Cerebellar nuclear complex (tissue), 1 donor: ENCODE measurements at places on chromosomes 6 and 20.

DNA sequence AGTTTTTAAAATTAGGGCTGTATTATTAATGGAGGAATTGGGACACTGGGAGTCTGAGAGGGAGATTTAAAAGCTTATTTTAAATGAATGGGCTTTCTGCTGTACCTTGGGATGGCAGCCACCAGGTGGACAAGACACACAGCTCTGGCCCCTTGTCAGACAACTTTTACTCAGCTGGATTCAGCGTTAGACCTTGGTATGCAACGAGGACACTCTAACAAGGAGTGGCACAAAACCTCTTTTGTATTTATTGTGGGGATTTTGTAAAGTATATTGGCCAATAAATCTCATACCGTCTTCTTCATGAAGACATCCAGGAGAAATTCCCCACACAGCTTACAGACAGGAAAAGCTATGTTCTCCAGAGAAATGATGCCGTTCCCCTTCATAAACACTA is 105.7 kb downstream of the LCA5 start:
- DNase-seq: no peak

DNA sequence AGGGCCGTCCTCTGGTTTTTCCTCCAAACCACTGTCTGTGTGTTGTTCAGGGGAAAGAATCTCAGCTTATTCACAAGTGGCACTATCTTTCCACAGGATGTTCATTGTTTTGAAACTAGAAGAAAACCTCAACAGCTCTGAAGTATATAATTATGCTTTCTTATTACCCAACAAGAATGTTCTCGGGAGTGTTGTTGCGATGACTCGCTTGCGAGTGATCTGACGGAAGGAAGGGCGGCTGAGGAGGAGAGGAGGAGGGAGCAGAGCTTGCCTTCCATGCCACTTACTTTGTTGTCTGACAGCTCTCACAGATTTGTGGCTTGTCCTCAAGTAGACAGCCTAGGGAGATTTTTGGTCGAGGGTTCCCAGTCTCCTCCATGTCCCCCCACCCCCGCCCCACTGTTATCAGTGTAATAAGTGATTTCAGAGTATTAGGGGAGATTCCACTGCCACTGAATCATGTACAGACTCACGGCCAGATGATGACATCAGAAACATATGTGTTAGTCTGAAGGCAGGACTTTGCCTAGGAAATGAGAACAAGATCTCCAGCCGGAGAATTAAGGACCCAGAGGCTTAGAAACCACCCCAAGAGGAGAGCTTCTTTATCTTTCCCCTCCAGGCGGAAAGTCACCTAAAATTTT is 80.7 kb upstream of the CCN6 start:
- DNase-seq: no peak

GRCh38 chr20:63137851-63138415 is 78.0 kb downstream of the YTHDF1 start:
- no peak for DNase-seq

- no peak for DNase-seq
Measured at GRCh38 chr6:132132924-132133639, 181.9 kb upstream of the CCN2 start.

DNA sequence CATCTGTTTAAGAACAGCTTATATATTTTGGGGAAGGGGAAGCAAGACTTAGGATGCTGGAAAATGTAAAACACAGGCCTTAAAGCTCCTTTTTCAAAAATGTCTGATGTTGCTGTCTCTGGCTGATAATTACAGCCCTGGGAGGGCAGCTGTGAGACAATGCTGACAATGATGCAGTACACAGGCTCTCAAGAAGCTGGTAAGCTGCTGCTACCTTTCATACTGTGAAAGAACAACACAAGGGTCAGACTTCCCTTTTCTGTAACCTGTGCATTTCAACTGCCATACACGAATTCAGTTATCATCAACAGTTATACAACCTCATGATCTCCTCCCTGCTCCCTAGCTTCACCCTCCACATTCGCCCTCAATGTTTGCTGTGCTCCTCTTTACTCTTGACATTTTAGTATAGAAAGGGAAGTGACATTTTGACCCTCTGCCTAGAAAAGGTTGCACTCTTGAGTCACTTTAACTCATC is 25.2 kb downstream of the MAP7 start:
- no peak for DNase-seq

DNA sequence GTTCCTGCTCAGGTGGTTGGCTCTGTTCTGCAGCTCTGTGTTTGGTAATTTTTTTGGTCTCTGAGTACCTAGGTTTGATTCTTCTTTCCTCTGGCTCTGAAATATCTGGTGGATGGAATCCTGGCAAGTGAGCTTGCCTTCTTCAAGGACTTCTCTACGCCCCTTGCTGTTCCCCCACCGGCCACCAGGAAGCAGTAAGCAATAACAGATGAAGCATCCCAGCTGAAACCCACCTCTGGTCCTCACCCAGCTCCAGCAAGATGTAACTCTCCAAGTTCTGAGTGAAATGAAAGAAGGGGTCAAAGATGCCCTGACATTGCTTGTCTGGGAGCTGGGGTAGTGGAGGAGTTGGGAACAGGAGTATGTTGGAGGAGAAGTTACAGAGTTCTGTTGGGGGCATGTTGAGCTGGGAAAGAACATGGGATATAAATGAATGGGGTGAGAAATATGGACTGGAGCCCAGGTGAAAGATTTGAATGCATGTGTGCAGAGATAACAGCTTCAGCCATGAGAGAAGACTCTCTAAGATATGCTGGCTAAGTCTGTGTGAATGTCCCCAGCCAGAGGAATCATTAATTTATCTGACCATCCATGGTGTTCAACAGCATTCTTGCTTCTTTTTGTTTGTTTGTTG is 51.3 kb upstream of the GLP1R start:
- DNase-seq: no peak

DNA sequence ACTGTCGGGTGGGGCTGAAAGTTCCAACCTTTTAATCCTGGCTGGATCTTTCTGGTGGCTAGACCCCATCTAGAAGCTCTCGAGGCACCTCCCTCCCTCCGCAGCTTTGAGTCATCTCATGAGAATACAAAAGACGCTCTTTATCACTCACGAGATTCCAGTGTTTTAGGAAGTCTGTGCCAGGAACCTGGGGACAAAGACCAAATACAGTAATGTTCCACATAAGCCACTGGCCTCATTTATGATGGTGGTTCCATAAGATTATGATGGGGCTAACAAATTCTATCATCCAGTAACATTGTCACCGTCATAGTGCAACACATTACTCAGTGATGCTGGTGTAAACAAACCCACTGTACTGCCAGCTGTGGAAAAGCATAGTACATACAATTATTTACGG is 48.7 kb downstream of the NCOA7 start:
- no peak for DNase-seq

DNA sequence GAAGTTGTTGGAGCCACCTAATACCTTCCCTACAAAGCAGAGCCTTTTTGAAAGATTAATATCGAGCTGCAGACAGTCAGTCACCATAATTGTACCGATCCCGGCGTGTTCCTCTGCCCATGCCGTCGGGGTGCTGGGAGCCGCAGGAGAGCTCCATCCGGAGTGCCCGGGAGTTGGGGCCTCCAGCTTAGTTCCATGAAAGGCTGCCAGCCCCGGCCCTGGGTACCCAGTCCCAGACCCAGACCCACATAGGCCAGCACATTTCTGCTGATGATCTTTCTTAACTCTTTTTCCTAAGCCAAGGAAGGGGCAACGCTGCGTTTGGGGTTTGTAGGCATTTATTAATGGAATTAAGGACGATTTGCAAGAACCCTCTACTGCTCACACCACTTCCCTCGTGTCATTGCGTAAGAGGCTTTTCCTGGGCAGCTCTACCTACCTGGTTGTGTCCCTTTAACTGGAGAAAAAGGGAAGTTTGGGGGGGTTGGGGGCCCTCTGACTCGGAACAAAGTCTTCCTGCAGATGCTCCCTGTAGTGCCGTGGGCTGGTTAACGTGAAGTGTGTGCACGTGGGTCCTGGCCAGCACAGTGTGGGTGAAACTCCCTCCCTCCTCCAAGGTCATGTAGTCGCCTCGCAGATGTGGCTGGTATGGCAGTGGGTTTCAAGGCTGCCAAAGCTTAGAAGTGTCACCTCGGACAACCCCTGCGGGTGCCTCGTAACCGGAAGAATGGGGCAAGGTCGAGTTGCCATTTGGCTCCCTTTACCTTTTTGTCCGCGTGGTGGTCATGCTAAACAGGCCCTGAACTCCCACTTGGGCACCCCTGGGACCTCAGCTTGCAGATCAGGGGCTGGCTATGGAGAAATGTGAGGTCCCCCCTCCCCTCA is 54.3 kb upstream of the APCDD1L start:
- DNase-seq: no peak

DNA sequence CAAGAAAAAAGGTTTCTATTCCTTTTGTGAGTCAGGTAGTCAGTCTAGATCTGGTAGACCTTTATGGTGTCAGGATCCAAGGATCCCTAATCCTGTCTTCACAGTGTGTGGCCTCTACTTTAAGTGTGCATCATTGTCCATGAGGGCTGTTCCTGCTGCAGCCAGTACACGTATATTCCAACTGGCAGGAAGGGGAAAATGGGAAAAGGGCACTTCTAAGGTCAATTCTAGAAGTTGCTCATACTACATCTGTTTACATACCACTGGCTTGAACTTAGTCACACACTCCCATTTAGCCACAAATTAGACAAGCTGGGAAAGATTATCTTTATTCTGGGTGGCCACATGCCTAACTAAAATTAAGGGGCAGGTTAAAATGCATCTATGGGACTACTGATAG is 9.7 kb upstream of the MMS22L start:
- DNase-seq: no peak

DNA sequence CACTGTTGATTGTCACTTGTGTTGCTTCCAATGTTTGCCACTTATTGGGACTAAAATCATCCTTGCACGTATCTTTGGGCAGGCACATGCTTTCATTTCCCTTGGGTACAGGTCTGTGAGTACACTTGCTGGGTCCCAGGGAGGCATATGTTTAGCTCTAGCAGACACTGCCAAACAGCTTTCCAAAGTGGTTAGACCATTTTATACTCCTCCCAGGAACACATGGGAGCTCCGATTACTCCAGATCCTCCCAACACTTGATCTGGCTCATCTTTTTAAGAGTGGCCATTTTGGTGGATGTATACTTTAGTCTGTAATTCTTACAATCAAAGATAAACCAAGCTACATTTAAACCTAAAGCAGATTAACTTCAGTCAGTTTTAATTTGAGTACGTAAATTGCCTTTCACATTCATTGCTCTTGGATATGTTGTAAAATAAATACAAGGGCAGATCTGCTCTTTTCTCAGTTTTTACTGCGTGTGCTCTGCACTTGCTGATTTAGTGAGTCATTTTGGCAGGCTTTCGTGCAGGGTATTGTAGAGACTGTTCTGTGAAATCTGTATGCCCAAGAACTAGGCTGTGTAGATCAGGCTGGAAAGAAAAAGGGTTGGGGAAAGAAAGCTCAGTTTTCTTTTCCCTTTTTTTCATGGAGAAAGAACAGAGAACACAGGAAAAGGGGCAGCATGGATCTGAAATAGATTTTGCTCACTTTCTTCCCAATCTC is 19.5 kb downstream of the SLC22A1 start:
- DNase-seq: no peak

- no peak for DNase-seq
Measured at GRCh38 chr6:109292983-109293586, 89.2 kb downstream of the CD164 start.

GRCh38 chr20:59165396-59165795 is 1.8 kb downstream of the ZNF831 start:
- DNase-seq: no peak

DNA sequence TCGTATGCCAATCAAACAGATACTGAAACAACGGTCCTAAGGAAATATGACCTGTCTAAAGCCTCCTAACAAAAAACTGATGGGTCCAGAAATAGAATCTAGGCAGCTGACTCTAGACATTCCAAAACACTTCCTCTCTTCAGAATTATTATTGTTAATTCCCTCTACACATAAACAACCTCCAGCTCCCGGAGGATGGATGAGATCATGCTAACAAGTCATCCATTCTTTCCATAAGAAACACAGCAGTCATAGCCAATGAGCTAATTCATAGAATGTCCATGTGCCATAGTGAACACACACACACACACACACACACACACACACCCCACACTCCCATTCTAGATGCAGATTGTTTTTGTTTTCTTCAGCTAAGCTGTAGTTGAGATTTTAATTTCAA is 44.3 kb downstream of the HDGFL1 start:
- DNase-seq: no peak

- no peak for DNase-seq
Measured at GRCh38 chr6:137492289-137493217, 1.6 kb downstream of the OLIG3 start.

DNA sequence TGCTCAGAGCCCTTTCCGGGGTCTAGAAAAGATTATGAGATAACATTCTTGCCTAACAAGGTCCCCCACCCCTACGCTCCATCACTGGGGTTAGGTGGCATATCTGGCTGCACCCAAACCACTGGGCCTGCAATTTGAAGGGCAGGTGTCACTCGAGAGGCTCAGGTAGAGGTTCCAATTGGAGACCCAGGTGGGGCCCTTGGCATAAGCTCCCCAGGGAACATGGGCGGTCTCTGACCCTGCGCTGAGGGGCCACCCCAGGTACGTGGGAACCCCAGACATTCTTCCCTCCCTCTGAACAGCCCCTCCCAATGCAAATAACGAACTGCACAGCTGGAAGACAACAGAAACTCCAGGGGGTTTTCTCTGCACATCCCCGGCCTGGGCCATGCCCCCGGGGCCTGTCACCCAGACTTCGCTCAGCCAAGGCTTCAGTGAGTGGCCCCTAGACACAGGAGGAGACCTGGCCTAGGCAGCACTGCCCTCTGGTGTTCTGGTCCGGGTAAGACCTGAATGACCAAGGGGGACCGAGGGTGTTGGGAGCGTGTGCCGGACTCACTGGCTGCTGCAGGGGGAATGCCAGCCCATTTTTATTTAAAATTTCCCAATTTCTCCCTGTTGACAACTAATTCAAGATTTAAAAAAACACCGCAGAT is 47.5 kb downstream of the DSTN start:
- DNase-seq: no peak

- DNase-seq: no peak
Measured at GRCh38 chr20:51204794-51205193, 181.9 kb upstream of the KCNG1 start.

GRCh38 chr6:14550822-14551221 is 433.2 kb downstream of the CD83 start:
- DNase-seq: no peak

GRCh38 chr20:1819311-1820137 is 75.7 kb upstream of the SIRPA start:
- no peak for DNase-seq

- no peak for DNase-seq
Measured at GRCh38 chr20:61845233-61845671, 220.4 kb downstream of the TAF4 start.

DNA sequence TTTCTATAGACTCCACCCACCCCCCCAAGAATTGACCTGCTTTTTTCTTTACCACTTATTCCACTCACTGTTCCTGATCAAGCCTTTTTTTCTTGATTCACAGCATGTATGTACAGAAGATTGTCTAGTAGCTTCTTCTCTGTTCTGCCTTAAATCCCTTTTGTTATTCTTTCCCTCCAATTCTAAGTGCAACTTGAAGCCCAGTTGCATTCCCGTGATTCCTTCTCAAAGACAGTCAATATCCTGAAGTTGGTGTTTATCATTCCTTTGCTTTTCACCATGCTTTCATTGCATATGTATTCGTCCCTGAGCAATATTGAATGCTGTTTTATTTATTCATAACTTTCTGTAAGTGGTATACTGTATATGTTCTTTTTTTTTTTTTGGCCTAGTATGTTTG is 21.0 kb downstream of the XRN2 start:
- DNase-seq: no peak
